ENCODE measurements at places on chromosomes 12 and 14. TPM values are rescaled to one million over a fixed set of nuclear protein-coding genes. Genes with fewer than 3 reads are reported as not detected.

DNA sequence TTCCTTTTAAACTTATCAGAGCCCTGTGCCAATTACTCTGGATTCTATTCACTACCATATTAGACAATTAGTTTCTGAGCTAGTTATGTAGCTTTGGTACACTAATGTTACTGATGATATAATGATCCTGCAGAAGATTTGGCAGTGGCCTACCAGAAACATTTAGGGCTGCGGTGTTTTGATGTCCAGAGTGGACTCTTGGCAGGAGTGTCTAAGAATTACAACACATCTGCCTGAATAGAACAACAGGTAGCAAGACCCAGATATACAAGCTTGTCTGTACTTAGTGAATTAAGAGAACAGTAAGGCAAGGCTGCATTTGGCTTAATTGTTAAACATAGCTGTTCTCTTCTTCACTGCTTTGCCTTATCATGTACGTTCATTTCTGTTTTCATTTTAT is 691.6 kb upstream of the FBXO33 start:
- no peak for DNase-seq

DNA sequence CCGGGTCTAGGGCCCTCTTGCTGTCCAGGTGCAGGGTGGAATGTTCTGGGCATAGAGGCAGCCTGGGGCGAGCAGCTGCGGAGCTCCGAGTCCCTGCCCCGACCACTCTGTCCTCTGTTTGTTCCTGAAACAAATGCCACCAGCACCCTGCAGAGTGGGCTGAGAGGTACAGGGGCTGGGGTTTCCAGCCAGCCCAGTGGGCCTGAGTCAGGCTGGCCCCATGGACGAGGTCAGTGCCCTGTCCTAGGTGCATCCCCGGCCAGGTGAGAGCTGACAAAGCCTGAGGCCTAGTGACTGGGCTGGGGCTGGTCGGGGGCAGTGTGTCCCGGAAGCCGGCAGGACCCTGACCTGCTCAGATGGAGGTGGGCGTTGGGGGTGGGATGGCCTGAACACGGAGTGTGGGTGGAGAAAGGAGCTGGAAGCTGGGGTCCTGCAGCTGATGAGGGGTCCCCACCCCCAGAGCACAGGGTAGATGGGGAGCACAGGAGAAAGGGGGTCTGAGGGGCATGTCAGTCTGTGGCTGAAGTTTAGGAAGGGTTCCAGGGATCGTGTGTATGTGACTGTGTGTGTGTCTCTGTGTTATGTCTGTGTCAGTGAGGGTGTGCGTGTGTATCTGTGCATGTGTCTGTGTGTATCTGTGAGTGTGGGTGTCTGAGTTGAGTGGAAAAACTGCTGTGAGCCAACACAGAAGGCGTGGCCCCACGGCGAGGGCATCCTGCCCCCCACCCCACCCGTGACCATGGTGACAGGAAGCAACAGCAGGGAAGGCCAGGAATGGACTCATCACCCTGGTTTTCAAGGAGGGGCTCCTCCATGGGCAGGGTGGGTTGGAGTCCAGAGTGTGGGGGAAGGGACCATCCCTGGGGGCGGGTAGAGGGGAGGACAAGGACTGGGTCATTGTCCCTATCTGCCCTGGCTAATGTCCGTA is 2.4 kb upstream of the CRIP1 start:
- DNase-seq = no peak

- DNase-seq = no peak
Observed at GRCh38 chr12:27953817-27954216, 18.7 kb downstream of the PTHLH start.

DNA sequence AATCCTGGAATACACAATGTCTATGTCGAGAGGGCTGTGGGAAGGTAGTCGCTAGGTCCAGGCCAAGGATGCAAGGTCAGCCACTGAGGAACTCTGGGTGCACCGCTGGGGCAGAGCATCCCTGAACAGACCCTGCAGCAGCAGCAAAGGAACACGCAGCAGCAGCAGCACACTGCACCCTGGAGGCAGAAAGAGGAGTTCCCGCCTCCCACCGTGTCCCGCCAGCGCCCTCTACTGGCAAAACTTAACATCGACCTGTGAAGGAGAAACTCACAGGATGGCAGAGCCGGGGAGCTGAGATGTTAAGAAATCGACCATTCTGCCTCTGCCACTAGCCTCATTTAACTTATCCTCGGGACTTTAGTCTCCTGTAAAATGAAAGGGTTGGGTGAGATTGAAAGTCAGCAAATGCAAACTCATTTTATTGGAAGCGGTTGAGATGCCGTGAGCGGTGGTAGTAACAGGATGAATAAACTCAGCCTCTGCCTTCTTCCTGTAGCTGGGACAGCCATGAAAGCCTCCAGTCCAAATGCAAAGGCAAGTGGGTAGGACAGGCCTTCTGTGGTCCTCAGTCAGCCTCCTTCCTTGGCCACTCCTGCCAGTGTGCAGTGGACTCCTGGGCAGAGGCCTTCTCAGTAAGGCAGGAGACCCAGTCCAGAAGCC is 45.6 kb downstream of the STAB2 start:
- DNase-seq = peak; percentile 79

The SLC25A47 gene
- polyA plus RNA-seq = not detected

- no peak for DNase-seq
Observed at GRCh38 chr14:54782751-54783659, 119.6 kb downstream of the GCH1 start.

The VRTN gene
- polyA plus RNA-seq = not detected

DNA sequence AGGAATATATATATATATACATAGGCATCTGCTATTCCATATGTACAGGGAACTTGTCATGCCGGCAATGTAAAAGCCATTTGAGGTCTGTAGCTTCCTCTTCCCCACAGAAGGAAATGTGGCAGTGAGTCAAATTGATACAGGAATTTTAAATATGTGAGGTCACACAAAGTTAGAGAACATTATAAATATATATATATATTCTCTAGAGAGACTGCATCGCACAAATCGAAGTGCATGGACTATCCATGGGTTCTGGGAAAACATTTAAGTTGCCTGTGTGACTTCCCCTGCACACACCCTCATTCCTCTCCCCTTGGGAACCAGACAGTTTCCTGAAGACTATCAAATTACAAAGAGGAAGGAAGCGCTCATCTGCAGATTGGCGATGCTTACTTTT is 100.9 kb upstream of the CCDC91 start:
- DNase-seq = no peak

The ZC3H10 gene
- 2.0 TPM for polyA plus RNA-seq

DNA sequence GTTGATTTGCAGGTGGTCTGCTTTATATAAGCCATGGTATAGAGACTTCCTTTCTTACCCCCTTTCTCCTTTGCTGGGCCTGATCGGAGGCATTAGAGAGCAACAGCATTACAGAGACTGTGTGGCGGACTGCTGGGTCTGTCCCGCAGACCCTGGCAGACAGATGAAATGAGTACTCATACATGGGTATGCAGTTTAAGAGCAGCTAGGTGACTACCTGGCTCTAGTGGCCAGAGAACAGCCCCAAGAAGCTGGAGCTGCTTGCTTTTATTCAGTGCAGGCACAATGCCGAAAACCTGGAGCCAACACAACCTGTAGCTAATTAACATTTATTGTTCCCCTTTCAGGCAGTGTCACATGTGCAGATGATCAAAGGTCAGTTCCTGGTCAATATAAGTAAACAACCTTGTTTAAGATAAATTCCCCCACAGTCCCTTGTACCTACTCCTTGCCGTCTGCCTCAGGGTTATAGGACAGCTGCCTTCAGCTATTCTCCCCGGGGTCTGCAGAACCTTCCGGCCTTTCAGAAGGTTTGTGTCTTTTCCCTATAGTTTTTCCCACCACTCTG is 160.0 kb downstream of the TRHDE start:
- DNase-seq = no peak

The AKAP6 gene
- 4.1 TPM for polyA plus RNA-seq

DNA sequence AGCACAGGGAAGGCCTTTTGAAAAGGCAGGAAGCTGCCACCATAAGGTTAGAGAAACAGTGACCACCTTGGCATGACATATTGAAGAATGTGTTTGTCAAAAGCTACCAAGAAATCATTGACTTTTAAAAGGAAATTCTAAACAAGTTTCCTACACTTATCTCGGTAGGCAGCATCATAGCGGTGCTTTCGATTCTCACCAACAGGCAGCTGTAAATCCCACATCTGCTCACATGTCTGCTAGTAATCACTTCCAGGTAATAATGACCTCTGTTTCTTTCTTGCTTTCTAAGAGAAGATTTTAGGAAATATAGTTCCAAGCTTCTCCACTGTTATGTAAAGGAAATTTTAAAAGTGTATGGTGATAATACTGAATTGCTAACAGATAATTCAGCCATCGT is 821.1 kb upstream of the FOXG1 start:
- DNase-seq = no peak

- DNase-seq = no peak
Observed at GRCh38 chr12:110543252-110543959, 39.7 kb downstream of the PPTC7 start.

GRCh38 chr12:105562199-105562971 is 231.9 kb downstream of the C12orf75 start:
- no peak for DNase-seq

The KCNH3 gene
- 3.2 TPM for polyA plus RNA-seq

DNA sequence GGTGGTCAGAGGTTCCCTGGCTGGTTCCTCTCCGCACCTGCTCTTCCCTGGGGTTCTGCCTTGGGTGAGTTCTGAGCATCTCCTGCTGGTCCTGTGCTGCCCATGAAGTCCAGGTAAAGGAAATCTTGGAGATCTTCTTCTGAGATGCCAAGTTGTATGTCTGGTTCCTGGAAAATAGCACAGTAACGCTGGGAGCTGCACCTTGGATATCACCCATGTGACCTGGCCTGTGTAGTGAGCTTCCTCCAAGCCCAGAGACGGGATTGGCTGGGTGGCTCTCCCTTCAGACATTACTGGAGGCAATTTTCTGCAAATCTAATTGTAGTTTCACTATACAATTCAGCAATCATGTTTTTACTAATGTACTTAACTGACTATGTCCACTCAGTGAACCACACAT is 1281.1 kb downstream of the TMEM121 start:
- DNase-seq = no peak

The OASL gene
- 0.37 TPM for polyA plus RNA-seq

The DIO2 gene
- 0.91 TPM for polyA plus RNA-seq

DNA sequence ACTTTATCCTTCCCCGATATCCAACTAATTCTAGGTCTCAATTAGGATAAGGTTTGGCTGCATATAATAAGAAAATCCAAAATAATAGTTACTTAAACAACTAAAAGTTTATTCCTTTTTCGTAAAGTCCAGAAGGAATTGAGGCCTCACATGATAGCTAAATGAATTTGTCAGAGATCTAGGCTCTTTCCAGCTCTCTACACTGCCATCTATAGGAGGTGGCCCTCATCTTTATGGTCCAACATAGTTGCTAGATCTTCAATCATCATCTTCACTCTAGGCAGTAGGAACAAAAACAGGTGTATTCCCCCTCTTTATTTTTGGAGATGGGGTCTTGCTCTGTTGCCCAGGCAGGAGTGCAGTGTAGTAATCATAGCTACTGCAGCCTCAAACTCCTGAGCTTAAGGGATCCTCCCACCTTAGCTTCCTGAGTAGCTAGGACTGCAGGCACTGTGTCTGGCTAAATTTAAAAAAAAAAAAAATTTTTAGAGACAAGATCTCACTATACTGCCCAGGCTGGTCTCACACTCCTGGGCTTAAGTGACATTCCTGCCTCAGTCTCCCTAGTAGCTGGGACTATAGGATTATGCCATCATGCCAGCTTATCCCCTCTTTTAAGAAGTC is 46.5 kb upstream of the SAV1 start:
- DNase-seq = peak; percentile 29

DNA sequence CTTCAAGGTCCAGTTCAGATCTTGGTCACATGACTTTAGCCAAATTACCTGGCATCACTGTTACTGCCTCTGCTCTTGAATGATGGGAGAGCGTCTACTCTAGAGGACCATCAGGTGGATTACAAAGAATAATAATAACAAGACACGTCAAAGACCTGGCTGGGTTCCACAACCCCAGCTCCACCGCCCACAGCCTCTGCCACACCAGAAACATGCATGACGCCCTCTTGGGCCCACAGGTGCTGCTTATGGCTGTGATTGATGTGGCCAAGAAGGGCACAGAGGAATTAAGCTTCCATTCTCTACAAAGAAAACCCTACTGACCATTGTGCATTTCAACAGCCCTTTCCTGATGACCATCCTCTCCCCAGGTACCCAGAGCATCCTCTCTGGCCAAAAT is 18.2 kb downstream of the SERPINA3 start:
- no peak for DNase-seq

- peak; percentile 63 for DNase-seq
Observed at GRCh38 chr12:6323340-6323994, 13.0 kb downstream of the PLEKHG6 start.

DNA sequence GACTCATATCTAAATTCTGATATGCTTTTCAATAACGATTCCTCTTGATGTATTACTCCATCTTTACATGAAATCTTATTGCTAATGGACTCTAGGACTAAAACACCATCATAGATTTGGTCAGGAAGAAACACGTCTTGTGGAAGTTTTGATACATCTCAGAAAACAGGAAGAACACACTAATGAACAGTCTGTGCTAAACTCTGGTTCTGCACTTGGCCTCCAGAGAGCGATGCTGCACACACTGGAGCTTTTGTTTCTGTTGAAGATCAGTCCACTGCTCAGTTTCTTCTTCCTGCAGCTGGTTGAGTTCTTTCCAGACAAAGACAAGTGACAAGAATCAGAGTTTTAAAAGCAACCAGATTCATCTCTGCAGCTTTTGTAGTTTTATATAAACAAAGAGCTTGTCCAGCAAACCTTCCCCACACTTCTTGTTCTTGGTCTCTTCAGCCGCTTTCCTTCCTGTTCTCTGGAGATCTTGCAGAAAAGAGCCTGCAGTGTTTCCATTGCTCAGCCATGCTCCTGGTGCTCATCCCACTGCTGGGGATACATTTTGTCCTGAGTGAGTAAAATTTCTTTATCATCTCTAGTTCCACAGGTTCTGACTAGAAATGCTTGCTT is 229.1 kb upstream of the OR4E1 start:
- DNase-seq = no peak

GRCh38 chr12:4870423-4870822 is 39.3 kb upstream of the KCNA1 start:
- DNase-seq = no peak

GRCh38 chr12:41264281-41264680 is 76.2 kb downstream of the PDZRN4 start:
- DNase-seq = peak; percentile 36

DNA sequence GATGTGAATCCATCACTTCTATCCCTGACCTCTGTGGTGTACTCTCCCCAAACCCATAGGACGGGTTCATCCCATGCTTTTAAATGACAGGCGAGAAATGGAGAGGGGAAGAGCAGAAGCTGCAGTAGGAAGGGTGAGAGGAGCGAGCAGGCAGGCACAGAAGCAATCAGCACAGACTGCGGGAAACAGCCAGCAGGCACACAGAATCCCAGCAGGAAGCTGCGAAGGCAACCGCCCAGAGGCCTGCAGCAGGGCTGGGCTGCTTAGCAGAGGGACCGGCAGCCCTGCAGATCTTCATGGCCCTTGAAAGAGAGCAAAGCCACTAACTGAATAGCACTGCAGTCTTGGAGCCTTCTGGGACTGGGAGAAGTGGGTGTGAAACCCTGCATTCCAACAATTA is 287.0 kb upstream of the FKBP4 start:
- no peak for DNase-seq

The RFX4 gene
- polyA plus RNA-seq = not detected

GRCh38 chr12:93094988-93095737 is 166.1 kb upstream of the EEA1 start:
- no peak for DNase-seq

- DNase-seq = no peak
Observed at GRCh38 chr14:28381656-28382055, 384.9 kb upstream of the FOXG1 start.

The RARG gene
- 36.6 TPM for polyA plus RNA-seq

- no peak for DNase-seq
Observed at GRCh38 chr14:89507521-89507920, 90.5 kb upstream of the FOXN3 start.
